ENCODE measurements at places on chromosomes 2 and 18.

GRCh38 chr2:235234736-235235135 is 259.1 kb upstream of the AGAP1 start:
- no peak for DNase-seq

GRCh38 chr18:10011061-10011460 is 97.2 kb downstream of the VAPA start:
- DNase-seq: no peak

- DNase-seq: no peak
Observed at GRCh38 chr2:159225025-159226016, 61.2 kb downstream of the WDSUB1 start.

DNA sequence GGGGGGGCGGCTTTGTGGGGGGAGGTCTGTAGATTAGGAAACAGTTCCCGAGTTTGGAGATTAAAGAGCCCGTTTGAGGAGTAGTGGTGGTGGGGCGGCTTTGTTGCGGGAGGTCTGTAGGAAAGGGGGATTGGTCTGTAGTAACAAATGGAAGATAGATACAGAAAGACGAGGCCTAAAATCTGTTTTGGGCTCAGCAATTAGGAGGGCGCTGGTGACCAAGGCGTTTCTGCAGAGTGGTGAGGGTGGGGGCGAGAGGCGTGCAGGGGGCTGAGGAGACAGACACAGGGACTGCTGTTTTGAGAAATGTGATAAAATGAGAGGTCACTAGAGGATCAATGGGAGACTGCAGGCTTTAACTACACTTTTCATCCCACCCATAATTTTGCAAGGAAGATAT is 1.6 kb upstream of the ADNP2 start:
- DNase-seq: peak; percentile 15

DNA sequence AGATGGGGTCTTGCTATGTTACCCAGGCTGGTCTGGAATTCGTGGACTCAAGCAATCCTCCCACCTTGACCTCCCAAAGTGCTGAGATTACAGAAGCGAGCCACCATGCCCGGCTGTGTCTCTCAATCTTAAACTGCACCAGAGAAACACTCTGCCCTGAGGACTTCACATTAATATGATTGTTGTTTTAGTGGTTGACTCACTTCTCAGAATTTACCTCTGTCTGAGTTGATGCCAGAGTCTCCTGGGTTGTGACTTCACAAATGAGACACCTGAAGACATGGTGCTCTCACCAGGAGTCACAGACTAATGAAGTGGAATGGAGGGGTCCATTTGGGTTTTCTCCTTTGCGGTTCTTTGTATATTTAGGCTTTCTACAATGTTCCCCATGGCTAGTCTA is 61.0 kb upstream of the TGIF1 start:
- DNase-seq: no peak

GRCh38 chr18:58862851-58863538 is 1.7 kb upstream of the ZNF532 start:
- peak; percentile 68 for DNase-seq

DNA sequence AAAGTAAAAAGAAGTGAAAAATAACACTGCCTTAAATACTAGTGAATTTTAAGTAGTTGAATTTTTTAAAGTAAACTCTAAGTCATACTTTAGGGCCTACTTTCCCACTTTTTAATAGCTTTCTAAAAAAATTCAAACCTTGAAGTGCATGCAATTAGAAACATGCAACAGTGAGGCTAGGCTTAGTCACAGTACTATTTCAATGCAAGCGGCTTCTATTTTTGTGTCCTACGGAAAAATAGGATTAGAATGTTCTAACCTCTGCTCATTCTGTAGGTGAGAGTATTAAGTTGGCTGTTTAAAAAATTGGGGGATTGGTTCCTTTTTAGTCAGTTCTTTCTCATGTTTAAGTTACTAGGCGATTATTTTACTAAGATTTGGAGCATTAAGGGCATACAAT is 39.1 kb upstream of the PSMD14 start:
- DNase-seq: no peak

- no peak for DNase-seq
Observed at GRCh38 chr18:9918016-9918680, 4.3 kb downstream of the VAPA start.

GRCh38 chr18:76404345-76404831 is 90.7 kb downstream of the ZNF516 start:
- no peak for DNase-seq

DNA sequence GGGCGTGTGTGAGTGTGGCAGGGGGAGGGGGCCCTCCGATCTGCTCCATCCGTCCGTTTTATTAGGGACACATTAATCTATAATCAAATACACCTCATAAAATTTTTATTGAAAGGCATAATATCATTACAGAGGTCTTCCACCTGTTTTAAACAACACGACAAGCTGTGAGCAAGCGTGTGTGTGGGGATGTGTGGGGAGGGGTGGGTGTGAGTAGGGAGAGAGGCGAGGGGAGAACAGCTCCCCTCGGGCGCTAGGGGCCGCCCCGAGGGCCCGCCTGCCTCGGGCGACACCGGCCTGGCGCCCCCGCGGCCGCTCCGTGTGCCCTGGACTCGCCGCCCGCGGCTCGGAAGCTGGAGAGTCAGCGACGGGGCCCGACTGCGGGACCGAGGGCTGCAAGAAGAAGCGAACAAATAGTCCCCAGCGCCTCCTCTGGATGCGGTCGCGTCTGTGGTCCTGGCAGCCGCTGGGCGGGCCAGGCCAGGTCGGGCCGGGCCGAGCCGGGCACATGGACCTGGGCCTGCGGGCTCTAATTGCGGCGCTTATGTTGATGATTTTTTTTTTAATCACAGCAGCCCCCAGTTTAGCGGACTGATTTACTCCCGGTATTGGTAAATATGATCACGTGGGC is 352 bp upstream of the HOXD9 start:
- DNase-seq: no peak

DNA sequence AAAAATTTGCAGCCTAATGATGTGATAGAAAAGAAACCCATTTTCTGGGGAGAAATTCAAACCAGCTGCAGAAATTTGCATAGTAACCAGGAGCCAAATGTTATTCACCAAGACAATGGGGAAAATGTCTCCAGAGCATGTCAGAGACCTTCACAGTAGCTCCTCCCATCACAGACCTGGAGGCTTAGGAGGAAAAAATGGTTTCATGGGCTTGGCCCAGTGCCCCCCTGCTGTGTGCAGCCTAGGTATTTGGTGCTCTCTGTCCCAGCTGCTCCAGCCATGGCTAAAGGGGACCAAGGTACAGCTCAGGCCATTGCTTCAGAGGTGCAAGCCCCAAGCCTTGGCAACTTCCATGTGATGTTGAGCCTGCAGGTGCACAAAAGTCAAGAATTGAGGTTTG is 352.9 kb downstream of the PLCL1 start:
- DNase-seq: no peak

DNA sequence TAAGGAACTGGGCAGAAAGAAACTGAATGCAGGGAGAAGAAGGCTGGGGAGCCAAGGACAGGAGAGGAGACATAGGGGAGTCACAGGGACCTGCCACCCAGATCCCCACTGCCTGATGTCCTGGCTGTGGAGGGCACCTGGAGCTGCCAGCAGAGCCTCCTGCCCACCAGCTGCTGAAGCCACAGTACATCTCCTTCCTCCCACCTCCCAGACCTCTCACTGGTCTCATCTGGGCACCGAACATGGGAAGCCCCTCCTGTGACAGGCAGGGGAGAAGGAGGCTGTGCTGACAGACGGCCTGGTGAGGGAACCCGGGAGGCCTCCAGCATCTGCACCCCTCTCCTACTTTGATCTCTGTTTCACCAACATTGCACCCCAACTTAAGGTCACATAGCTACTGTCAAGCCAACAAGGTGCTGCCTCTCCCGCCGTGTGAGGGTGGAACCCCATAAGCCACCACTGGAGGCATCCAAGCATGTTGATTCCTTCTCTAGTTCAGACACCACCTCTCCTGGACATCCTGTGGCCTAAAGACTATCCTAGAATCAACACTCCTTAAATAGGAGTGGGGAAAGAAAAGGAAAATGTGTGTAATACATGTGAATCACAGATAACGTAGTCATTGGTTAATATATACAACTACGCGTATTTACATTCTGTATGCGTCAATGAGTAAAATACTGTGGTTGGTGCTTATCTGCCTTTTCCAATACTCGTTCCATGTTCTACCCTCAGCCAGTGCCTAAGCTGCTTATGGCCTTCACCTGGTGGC is 3.5 kb upstream of the RNPEPL1 start:
- no peak for DNase-seq

- no peak for DNase-seq
Observed at GRCh38 chr2:16525265-16525887, 140.3 kb downstream of the CYRIA start.

GRCh38 chr2:95761556-95761955 is 169.8 kb downstream of the TRIM43 start:
- DNase-seq: no peak

DNA sequence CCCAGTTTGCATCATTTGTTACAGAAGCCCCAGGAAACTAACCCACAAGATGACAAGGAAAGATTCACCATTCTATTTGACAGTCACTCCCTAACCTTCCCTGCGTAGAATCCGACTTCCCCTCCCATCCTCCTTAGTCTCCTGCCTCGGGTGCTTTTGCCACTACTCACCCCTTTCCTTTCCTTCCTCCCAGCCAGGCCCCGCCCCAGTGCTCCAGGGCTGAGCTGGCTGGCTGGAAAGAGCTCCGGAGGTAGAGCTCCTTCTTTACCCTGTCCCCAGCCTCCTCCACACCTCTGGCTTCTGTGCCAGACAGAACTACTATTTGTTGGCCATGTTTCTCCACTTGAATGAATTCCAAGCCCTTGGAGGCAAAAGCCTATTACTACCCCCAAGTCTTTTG is 317.6 kb upstream of the NCKAP5 start:
- no peak for DNase-seq

GRCh38 chr2:80475970-80476369 is 171.4 kb upstream of the LRRTM1 start:
- DNase-seq: no peak

DNA sequence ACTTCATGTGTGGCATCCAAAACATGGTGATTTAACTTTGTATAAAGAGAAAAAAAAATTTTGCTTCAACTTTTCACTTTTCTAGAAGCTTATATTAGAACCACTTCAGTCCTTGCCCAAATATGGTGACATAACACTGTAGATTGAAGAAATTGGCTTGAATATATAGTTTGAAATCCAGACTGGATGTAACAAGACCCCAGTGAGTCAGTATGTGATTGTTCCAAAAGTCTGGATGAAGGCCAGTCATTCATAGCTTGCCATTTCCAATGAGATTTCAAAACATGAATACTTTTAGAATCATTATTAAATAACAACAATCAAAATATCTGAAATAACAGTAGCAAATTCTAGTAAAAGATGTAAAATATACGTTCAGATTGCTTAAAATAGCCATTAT is 104.8 kb upstream of the FN1 start:
- no peak for DNase-seq

DNA sequence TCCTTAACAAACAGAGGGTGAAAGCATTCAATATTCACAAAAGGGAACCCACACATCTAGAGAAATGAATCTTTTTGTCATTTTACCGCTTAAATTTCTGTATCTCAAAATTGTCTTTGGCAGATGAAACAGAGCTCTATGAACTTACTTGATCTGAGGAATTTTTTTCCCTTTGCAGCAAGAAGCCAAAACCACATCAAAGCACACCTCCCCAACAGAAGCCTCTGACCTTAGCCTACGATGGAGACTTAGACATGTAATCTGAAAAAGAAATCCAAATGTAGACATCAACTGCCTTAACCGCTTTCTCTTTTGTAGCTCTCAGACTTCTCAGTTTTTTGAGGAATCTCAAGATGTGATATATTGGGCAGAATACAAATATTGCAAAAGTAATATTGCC is 287.9 kb upstream of the HNMT start:
- DNase-seq: no peak

DNA sequence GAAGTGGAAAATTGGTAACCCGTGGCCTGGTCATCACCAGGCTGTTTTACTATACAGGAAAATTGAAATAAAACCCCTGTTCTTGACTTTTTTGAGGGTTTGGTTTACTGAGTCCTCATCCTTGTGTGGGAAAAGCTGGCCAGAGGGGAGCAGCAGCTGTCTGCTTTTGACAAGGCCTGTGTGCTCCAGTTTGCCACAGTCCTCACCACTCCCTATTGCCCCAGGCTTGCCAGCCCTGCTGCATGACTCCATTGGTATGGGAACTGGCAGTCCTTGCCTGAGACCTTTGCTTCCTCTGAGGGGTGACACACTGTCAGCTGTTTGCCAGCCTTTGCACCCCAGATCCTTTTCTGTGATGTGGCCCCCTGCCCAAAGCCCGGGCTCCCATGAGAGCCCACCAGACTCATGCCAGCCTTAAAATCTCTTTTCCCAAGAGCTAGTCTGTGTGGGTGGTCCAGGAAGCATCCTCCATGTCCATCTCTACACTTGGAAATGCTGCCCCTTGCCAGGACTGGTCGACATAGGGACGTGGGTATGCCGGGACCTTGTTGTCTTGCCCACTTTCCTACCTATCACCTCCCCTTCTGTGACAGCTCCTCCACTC is 39.0 kb downstream of the GLI2 start:
- DNase-seq: no peak

- no peak for DNase-seq
Observed at GRCh38 chr2:80496775-80497174, 192.2 kb upstream of the LRRTM1 start.

DNA sequence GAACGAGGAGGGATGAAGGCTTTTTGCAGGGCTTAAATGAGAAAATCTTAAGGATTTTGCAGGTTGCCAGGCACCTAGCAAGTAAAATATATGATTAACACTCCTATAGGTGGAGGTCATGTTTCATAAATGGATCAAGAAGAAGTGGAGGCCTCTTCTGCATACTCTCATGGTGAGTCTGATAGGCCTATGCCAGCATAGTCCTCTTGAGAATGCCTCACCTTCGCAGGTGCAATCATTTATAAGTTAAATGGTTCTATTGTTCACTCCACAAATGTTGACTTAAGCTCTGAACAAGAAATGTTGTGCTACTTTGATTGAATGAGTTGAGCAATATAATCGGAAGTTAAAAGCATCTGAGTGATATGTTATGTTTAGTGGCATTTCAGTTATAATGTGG is 12.1 kb downstream of the LRRTM1 start:
- no peak for DNase-seq

DNA sequence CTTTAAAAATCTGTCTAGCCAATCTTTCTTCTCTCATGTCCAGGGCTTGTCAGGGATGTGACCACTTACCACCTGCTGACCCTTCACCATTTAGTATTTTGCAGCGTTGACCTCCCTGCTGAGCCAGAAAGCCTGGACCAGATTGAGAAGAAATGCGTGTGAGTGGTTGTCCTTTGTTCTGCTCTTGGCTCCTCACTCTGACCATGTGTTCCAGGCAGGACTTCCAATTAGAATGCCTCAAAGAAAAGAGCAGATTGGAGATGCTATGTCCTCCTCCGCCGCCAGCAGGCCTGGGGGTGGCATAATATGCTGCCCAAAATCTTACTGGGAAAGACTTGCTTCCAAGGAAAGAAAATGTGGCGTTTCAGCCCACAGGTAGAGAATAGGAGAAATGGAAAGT is 894.1 kb downstream of the SLC4A3 start:
- DNase-seq: peak; percentile 77
